Activated T-helper 1 cell treated with anti-CD3 and anti-CD28 coated beads, Interleukin-2, amount 50 U/mL, for 16 hours (primary cell): ENCODE measurements at places on chromosomes 13 and 19.
A peak's percentile ranks its signal among the peaks of the same experiment; 100 is the strongest.

DNA sequence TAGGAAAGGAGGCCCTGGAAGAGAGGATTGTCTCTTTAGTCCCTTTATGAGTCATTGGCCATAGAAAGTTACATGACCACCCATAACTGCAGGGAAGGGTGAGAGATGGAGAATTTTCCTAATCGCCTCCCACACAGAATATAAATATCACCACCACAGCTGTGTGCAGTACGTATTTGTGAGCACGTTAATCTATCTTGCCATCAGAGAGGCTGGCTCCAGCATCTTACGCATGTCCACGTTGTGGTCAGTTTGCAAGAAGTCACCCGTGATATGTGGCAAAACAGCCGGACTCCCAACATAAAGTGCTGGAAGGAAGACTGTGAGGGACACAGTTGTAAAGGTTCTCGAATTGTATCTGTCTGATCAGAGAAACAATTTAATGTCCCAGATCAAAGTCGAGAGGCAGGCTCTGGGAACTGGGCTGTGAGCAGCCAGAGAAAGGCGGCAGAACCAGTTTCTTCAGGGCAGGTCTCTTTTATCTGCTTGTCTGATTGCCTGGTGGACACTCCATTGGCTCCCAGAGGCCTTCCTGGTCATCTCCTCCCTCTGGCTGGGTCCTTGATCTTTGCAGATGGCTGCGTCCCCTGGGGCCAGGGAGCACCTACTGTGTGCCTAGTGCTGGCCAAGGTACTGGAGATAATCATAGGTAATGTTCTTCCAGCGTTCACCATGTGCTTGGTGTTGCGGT is 74.9 kb downstream of the SIPA1L3 start:
- DNase-seq: no peak

DNA sequence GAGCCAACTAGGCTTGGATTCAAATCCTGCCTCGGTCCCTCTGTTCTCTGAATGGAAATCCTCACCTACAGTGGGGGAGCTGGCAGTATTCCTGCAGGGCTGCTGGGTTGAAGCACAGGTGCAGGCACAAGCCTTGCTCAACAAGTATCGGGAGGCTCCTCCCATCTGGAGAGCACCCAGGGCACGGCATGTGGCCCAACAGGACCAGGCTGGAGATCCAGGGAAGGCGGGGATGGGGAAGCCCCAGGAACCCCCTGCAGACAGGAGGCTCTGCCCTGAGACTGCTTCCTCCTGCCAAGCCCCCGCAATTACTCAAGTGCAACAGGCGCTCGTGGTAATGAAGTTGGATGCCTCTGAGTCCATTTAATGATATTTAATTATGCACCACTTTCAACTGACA is 128.0 kb upstream of the VSTM2B start:
- DNase-seq: no peak

DNA sequence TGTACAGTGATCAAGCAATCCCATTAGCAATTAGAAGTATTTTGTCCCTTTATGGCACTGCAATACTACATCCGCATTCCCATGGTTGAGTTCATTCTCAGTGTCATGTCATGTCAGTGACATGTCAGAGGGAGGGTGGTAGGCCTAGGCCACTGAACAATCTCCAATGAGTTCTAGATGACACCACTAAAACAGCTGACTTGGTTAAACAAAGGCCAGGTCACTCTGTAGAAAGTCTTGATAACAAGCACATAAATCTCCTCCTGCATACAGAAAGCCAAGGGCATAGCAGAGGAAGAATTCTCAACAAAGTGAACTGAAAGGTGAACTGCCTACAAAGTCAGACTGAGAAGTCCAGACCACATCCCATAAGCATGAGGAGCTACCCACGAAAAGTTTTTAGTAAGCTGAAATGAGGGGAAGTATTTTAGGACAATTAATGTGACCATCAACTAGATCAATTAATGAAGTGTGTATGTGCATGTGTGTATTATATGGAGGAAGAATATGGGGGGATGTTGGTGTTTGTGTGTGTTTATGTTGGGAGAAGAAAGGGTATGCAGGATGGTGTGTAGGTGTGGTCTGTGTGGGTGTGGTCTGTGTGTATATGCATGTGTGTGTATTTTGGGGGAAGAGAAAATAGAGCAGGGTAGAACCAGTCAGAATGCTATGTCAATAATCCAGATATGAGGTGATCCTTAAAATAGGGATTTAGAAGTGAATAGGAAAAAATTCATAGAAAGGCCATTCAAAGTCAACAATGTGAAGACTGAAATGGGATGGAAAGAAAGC is 67.7 kb downstream of the TBC1D4 start:
- no peak for DNase-seq

- no peak for DNase-seq
Measured at GRCh38 chr13:112782429-112783010, 92.7 kb downstream of the ATP11A start.

GRCh38 chr13:103104340-103104739 is 38.1 kb upstream of the SLC10A2 start:
- no peak for DNase-seq

GRCh38 chr13:93450191-93450621 is 223.6 kb downstream of the GPC6 start:
- DNase-seq: no peak

- DNase-seq: no peak
Measured at GRCh38 chr13:73465617-73465971, 406.8 kb downstream of the KLF5 start.

GRCh38 chr13:77374786-77375185 is 47.9 kb upstream of the MYCBP2 start:
- no peak for DNase-seq

DNA sequence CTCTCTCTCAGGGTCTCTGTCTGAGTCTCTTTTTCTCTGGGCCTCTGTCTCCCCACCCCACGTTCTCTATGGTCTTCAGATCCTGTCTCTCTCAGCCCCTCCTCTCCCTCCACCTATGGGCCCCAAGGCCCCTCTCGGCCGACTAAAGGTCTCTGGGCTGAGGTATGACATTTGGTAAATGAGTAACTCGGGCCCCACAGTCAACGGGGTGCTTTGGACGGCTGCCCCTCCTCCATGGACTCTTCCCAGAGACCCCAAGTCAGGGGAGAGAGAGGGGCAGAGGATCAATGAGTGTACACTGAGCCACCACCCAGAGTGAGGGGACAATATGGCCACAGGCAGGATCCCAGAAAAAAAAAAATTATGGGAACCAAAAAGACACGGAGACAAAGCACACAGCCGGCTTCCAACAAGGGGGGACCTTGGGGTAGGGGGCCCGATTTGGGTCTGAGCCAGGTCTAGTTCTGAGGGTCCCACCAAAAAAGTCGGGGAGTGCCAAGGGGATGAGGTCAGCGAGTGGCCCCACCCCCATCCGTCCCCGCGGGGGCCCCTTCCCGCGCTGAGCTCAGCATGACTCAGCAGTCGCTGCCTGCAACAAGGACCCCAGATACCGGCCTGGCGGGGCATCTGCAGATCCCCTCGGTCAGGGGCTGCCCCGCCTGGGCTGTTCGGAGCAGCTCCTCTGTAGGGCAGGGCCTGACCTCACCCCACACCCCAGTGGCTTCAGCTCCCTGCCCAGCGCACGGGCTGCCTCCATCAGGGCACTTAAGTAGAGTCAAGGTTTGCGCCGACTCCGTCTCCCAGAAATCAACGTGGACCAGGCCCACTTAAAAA is 1.5 kb upstream of the FTL start:
- DNase-seq: peak; percentile 34

DNA sequence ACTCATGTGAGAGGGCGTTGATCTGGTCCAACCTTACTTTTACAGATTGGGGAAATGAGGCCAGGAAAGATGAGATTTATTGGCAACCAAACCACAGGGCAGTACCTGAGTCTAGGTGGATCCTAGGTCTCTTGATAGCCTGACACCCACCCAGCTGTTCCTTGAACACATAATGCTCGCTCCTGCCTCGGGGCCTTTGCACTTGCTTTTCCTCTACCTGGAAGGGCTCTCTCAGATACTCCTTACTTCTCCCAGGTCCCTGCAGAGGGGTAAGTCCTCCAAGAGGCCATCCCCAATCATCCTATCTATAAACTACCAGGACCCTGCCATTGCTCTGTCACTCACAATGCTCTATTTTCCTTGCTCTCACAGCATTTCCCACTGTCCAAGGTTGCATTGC is 7.4 kb downstream of the ZNF575 start:
- no peak for DNase-seq

DNA sequence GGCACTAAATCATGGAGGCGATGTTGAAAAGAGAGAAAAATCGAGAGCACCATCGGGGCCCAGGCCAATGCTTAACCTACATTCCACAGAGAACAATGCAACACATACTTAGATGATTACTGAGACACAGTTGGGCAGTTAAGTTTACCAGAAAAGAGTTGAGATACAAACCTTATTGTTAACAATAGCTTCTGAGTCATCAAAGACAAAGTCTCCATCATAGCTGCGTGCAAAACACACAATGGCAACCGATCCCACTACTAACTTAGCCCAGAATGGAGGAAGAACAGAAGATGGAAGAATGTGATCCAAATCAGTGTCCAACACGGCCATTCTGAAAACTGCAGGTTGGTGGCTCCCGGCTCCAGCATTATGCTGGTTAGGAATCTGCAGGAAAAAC is 6.2 kb downstream of the TMTC4 start:
- no peak for DNase-seq

GRCh38 chr19:14678199-14678598 is 3.6 kb upstream of the ADGRE3 start:
- no peak for DNase-seq

DNA sequence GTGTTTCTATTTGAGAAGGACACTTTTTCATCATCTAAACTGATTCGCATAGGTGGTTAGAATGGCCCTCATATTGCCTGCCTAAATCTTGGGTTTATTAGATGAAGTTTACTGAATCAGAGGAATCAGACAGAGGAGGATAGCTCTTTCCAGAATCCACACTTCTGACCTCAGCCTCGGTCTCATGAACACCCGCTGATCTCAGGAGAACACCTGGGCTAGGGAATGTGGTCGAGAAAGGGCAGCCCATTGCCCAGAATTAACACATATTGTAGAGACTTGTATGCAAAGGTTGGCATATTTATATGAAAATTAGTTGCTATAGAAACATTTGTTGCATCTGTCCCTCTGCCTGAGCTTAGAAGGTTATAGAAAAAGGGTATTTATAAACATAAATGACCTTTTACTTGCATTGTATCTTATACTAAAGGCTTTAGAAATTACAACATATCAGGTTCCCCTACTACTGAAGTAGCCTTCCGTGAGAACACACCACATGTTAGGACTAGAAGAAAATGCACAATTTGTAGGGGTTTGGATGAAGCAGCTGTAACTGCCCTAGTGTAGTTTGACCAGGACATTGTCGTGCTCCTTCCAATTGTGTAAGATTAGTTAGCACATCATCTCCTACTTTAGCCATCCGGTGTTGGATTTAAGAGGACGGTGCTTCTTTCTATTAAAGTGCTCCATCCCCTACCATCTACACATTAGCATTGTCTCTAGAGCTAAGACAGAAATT is 103.8 kb downstream of the TNFRSF19 start:
- DNase-seq: no peak

- no peak for DNase-seq
Measured at GRCh38 chr13:35923347-35923746, 207.8 kb downstream of the DCLK1 start.

DNA sequence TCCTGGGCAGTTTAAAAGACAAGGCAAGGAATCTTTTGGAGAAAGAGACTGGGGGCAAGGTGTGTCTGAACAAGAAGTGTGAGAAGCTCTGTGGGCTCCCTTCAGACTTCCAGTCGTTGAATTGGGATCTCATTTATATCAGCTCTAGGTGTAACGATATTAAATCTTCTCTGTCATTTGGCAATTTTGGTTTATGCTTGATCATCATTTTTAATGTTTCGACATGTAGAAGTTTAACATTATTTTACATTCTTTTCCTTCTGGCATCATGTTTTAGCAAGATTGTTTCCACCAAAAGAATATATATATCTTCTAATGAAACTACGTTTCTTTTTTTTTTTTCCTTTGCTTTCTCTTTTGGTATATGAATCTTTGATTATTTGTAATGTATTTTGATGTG is 49.3 kb downstream of the USPL1 start:
- DNase-seq: no peak

GRCh38 chr19:55341171-55341588 is 1.5 kb downstream of the KMT5C start:
- DNase-seq: no peak

DNA sequence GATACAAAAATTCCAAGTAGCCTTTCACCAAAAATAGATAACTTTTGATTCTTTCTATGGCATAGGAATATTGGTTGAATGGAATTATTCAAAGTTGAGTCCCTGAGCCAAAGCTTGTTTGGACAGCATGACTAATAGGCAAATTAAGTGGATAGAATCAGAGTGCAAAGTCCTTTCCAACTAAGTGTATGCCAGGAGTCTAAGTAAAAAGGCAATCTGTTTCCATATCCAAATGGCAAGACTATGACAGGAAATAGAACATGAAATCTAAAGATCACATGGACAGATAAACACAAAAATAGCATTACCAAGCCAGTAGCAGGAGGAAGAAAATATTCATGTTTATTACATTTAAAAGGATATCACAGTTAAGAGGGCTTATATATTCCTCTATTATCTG is 804.6 kb downstream of the SLITRK6 start:
- DNase-seq: no peak

- no peak for DNase-seq
Measured at GRCh38 chr19:23470873-23471545, 75.7 kb upstream of the ZNF91 start.

- no peak for DNase-seq
Measured at GRCh38 chr19:2661615-2662014, 40.9 kb downstream of the GNG7 start.

DNA sequence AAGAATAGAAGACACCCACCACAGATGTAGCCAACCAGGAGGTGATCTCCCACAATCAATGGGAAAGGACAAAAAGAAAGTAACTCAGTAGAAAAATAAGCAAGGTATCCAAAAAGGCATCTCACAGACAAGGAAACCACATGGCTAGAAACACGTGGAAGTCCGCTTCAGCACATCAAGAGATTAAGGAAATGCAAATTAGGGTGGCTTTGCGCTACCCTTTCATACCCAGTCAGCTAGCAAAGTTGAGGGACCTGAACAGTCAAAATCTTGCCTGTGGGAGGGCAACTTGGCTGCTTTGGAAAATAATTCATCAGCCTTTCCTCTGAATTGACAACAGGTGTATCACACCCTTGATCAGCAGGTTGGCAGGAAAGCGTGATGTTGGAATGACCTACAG is 11.6 kb upstream of the UQCR11 start:
- no peak for DNase-seq

DNA sequence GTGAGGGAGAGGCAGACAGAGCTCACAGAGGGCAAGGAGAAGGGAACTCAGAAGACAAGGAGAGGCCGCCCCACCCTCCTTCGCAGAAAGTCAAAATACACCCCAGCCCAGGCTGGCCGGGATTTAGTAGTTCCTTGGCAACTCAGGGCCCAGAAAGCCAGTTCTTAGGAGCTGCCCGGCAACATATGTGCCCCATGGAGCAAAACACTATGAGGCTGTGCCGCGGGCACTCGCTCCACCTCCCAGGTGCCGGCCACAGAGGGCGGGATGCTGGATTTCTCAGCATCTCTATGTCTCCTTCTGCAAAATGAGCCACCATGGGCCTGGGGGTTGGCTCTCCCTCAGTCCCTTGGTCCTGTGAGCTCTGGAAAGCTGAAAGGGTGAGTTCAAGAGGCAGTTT is 93.8 kb upstream of the CACNA1A start:
- DNase-seq: no peak

GRCh38 chr13:110433014-110433413 is 125.9 kb downstream of the COL4A2 start:
- no peak for DNase-seq

GRCh38 chr19:1411255-1412191 is 4.1 kb downstream of the DAZAP1 start:
- no peak for DNase-seq
